ENCODE measurements at places on chromosomes 5 and 9. TPM values are rescaled to one million over a fixed set of nuclear protein-coding genes. Genes with fewer than 3 reads are reported as not detected.

The TMCO6 gene
- 6.2 TPM for total RNA-seq

The ISCA1 gene
- total RNA-seq: 62.4 TPM

DNA sequence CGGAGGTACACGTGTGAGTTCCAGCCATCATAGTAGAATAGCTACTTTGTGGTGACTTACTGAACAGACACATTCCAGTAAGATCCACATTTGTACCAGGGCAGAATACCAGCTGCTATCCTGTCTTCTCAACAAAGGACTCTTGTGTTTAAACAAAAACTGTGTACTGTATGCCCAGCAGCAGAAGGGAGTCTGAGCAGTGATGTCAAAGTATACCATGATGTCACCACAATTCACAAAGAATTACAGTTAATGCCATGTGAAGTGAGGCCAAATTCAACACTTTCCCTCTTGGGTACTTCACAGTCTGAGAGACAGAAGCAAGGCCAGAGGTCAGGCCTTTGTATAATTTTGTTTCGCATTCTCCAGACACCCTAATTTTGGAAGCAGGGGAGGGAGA lies 137.0 kb downstream of the ADAMTSL1 start:
- H3K27ac ChIP-seq: peak overlapping the region; percentile 14
- no peaks in the 10 kb centered on the region for H3K4me1 ChIP-seq
- H3K27me3 ChIP-seq: no peaks in the 10 kb centered on the region

DNA sequence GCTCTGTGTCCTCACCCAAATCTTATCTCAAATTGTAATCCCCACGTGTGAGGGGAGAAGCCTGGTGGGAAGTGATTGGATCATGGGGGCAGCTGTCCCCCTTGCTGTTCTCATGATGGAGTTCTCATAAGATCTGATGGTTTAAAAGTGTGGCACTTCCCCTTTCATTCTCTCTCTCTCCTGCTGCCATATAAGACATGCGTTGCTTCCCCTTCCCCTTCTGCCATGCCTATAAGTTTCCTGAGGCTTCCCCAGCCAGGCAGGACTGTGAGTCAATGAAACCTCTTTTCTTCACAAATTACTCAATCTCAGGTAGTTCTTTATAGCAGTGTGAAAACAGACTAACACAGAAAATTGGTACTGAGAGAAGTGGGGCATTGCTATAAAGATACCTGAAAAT lies 107.7 kb downstream of the DMAC1 start:
- H3K4me3 ChIP-seq: no peak overlapping the region
- no peaks in the 10 kb centered on the region for H3K4me1 ChIP-seq
- no peaks in the 10 kb centered on the region for H3K27me3 ChIP-seq
- H3K27ac ChIP-seq: no peak overlapping the region
- DNase-seq: no peak
